ENCODE measurements at places on chromosomes 7 and 10. TPM values are rescaled to one million over a fixed set of nuclear protein-coding genes. Genes with fewer than 3 reads are reported as not detected.

Gene MKI67
- total RNA-seq, result 10.8 TPM

GRCh38 chr7:5629941-5630340, 151.5 kb downstream of the RNF216 start:
- DNase-seq, result no peak

DNA sequence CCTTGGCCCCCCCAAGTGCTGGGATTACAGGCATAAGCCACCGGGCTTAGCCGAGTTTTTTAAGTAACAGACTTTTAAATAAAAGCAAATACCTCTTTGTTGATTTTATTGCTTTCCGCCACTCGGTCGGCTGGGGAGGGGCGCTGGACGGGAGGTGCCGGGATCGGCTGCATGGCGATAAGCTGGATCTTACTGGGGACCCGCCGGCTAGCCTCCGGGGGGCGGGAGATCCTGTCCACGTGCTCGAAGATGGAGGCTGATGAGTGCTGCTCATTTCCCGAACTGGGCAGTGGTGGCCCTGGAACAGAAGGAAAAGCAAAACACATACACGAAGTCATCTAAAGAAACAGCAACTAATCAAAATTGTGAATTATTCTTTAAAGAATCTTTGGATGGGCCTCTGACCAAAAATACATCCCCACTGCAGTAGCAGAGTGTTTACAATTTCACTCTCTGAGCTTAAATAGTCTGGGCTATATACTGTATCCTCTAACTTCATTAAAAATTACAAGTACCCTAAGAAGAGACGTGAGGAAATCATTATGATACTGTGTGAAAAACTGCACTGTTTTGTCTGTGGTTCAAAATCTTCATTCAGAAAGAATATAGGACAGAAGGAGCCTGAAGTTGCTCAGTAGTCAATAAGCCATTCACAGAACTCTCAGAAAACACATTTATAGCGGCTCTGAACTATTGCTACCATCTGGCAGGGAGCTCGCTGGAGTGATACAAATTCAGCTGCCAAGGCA, 73.2 kb upstream of the ATP6V0A4 start:
- no peak for DNase-seq

- no peak for DNase-seq
Measured at GRCh38 chr10:131674130-131674529, 226.7 kb upstream of the PPP2R2D start.

- no peak for DNase-seq
Measured at GRCh38 chr7:82542665-82543064, 99.1 kb upstream of the CACNA2D1 start.

- DNase-seq, result no peak
Measured at GRCh38 chr7:27315066-27315465, 72.5 kb downstream of the EVX1 start.

DNA sequence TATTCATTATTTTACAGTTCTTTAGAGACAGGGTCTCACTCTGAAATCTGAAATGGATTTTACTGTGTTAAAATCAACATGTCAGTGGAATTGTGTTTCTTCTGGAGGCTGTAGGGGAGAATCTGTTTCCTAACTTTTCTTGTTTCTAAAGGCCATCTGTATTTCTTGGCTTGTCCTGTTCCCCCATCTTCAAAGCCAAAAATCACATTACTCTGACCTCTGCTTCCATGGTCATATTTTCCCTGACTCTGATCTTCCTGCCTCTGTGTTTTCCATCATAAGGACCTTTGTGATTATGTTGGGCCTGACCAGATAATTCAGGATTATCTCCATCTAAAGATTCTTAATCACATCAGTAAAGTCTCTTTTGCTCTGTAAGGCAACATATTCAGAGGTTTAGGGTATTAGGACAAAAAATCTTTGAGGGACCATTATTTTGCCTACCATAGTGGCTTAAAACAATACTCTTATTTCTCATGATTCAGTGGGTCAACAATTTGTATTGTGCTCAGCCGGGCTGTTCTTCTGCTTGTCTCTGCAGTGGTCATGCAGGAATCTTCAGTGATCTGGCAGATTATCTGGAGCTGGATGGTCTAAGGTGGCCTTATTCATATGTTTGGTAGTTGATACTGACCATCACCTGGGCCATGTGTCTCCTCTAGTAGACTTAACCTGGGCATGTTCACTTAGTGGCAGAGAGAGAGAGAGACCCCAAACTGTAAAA, 5.7 kb downstream of the ANLN start:
- DNase-seq, result no peak

Gene NRG3
- 0.18 TPM for total RNA-seq

- no peak for DNase-seq
Measured at GRCh38 chr7:8251195-8251594, 10.8 kb downstream of the ICA1 start.

DNA sequence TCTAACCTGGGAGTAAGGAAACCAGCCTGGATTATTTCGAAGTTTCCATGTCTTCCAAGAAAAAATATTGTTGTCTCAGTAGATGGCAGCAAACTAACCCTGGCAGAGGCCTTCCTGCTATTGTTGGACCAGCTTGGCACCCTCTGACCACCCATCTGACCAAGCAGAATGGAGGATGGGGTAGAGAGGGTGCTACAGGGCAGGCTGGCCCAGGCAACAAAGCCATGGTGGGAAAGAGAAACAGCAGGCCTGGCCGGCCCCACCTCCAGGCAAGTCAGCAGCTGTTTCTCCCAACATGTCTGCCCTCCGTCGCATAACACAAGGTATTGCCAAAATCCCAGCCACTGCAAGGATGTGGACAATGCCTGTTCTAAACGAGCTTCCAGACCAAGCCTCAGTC, 95.0 kb downstream of the FAM53B start:
- DNase-seq, result no peak

GRCh38 chr7:157234271-157234670, 95.5 kb downstream of the UBE3C start:
- DNase-seq, result no peak

Gene MMRN2
- total RNA-seq, result 7.8 TPM

GRCh38 chr10:2852574-2853323, 214.6 kb upstream of the PFKP start:
- no peak for DNase-seq

DNA sequence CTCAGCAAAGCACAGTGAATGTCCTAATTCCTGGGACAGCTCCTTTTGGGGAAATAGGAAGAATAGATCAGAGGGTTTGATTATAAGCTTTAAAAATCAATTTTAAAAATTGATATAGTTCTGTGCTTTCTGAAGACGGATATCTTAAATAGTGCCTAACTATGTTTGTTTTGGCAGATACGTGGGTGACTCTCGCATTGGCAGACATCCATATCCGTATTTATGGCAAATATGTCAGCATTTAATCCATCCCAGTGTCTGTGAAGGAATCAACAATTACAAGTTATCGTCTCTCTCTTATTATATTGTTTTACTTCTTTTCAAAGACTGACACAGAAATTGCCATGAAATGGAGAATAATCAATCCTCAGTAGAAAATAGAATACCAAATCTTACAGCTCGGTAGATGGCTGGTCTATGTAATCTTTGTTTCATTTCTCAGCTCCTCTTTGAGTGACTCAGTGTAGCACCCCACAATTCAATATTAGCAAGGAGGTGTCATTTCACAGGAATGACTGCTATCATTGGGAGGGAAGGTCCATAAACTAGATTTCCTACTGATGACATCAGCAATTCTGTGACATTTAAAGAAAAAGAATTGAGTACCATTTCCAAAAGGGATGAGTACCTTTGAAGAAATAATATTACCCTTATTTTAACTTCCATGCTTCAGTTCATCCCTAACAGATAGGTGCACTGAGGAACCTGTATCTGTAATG, 186.4 kb upstream of the NFE2L3 start:
- no peak for DNase-seq

GRCh38 chr10:30056281-30056680, 3.1 kb downstream of the JCAD start:
- DNase-seq, result no peak

Gene MRPS17
- total RNA-seq, result 10.4 TPM

Gene NEUROD6
- not detected for total RNA-seq

DNA sequence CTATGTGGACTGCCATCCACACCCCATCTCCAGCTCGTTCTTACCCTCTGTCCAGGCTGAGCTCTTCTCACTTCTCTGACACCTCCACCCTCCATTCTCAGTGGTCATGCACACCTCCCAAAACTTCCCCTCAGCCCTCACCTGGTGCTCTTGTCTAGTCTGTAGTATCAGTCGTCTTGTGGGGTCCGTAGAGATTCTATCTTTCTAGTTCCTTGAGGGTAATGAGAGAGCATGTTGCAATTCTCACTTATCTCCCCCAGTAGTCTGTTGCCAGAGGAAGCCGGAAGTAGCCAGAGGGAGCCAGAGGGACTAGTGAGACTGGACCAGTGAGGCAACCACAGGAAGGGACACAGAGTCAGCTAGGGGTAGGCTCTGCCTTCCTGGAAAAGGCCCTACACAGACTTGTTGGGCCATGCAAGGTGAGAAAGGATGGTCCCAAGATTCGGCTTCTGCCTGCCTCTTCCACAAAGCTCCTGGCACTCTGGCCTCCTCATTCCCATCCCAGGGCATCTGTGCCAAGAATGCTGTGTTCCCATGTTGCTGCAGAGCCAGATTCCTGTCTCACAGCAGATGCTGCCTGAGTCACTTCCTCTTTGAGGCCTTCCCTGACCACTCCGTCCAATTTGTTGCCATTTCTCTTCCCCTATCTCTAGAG, 50.6 kb upstream of the DUSP5 start:
- no peak for DNase-seq

Gene ZNF680
- total RNA-seq, result 6.4 TPM

Gene SCART1
- 3.9 TPM for total RNA-seq

Gene AASS
- total RNA-seq, result 1.8 TPM

Gene INHBA
- 0.42 TPM for total RNA-seq

Gene CCDC3
- 4.0 TPM for total RNA-seq

DNA sequence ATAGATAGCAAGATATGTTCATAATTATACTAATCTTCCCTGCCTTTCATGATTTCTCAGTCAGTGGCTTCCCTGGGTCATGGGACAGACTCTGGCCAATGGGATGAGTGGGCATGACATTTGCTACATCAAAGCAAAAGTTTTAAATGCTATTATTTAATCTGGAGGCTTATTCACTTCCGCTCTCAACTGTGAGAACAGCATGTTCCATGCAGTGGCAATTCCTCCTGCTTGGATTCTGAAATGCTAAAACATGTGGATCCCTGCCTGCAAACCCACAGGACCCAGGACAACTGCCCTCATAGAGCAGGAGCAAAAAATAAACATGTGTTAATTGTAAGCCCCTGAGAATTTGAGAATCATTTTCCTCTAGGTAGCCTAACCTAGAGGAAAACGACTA, 1412.4 kb upstream of the CELF2 start:
- DNase-seq, result no peak

Gene LBX1
- not detected for total RNA-seq

- no peak for DNase-seq
Measured at GRCh38 chr7:142554560-142555532, 194.4 kb upstream of the PRSS1 start.

Gene AGR2
- total RNA-seq, result 1,046 TPM

GRCh38 chr10:114573330-114574045, 84.6 kb downstream of the ABLIM1 start:
- no peak for DNase-seq

- no peak for DNase-seq
Measured at GRCh38 chr10:77358656-77359055, 279.0 kb downstream of the KCNMA1 start.

DNA sequence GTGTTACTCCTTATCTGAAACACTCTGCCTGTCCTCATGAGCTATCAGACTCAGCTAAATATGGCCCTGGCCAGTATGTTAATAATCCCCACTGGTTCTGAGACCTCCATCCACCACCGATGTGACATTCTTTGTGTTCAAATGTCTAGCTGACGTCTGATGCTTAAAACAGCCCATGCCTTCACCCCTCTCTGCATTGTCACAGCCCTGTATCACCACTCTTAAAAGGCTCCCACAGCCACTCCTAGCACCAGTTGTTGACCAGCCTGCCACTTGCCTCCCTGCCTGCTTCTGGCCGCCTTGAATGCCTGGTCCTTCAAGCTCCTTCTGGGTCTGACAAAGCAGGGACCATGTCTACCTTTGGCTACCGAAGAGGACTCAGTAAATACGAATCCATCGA, at the start of gene LMOD2:
TSS of gene LMOD2 (plus strand) at position 253 of the 400 bp plus-strand sequence. CDS start at position 351, 98 bp downstream.
- DNase-seq, result no peak

DNA sequence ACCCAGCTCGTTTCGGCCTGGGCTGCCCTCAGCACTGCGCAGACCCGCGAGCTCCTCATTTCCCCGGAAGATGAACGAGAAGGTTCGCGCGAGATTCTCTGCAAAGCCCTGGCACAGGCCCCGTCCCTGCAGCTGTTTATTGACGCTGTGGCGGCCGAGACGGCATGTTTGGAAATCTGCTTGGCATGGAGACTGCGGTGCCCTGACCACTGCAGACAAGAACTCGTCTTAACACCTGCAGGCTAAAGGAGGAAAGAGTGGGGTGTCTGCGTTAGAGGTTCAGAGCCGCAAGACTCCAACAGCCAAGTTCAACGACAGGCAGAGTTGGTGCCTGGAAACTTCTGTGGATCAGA, 125.6 kb downstream of the DNAJB6 start:
- no peak for DNase-seq

DNA sequence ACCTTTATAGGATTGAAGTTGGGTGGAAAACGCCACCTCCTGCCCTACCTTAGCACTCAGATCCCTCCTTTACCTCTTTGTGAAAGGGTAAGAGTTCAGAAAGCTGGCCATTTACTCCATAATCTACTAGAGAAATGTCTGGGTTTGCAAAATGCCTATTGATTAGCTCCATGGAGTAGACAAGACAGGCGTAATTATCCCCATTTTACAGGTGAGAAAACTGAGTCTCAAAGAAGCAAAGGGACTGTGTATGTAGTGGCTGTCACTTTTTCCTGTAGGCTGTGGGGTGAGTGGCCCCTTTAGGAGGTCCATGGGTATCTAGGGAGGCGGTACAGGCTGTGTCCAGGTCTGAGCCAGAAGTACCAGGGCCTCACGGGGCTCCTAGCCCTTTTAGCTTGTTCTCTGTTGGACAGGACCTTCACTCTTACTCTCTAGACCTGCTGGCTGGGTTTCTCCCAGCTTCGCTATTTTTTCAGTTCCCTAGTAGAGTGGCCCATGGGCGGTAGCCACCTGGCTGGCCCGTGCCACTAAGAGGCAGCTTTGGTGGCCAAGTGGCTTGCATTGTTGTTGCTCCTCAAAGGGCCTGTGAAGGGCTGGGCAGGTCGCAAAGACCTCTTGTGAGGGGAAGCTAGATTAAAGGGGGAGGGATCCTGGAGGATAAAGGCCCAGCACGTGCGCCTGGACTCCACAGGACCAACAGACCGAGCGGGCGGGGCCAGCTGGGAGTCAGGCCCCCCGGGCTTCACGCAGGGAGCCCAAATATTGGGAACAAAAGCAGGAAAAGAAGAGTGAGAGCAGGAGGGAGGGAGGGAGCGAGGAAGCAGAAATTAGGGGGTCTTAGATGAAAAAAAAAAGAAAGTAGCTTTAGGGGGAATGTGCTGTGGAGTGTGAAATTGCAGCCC, 4.7 kb upstream of the PAX2 start:
- no peak for DNase-seq
